ENCODE measurements at places on chromosomes 5 and 9.

DNA sequence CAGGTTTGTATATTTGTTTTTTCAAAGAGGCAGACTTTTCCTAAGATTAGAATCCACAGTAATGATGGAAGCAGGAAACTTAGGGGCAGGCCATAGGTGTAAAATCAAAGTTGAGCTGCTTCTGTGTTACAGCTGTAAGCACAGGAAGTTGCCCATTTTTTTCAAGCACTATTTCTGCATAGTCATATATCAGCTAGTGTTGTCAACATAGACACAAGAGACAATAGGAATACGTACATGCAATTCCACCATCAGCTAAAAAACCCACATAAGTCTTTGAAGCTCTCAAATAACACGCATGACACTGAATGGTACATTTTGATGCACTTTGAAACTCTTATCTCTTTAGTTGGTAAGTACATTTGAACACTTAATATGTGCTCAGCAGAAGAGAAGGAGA is 20.2 kb upstream of the SMIM15 start:
- DNase-seq = no peak

GRCh38 chr5:25285136-25285535 is 640.4 kb upstream of the CDH10 start:
- no peak for DNase-seq

- DNase-seq = no peak
These were observed 29.9 kb downstream of the TMEM161B start for GRCh38 chr5:88238732-88239131.

DNA sequence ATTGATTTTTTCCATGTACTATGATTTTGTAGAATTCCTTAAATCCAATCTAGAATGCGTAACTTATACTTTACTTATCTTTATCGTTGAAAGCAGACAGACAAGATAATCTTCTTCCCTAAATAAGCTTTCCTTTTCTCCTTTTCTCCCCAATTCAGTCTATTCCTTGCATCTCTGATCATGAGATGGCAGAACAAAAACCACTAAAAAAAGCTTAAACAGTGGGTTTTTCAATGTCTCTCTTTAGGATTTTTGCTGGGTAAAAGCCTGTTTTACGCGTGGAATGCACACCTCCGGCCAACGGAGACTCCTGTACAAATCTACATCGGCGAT is 755 bp downstream of the CDKN2B start:
- no peak for DNase-seq

Data from HS-27A (cell line).